ENCODE measurements at places on chromosomes 3 and 15. TPM values are rescaled to one million over a fixed set of nuclear protein-coding genes. Genes with fewer than 3 reads are reported as not detected.

- DNase-seq = no peak
Observed at GRCh38 chr3:63578858-63579257, 73.6 kb upstream of the SNTN start.

DNA sequence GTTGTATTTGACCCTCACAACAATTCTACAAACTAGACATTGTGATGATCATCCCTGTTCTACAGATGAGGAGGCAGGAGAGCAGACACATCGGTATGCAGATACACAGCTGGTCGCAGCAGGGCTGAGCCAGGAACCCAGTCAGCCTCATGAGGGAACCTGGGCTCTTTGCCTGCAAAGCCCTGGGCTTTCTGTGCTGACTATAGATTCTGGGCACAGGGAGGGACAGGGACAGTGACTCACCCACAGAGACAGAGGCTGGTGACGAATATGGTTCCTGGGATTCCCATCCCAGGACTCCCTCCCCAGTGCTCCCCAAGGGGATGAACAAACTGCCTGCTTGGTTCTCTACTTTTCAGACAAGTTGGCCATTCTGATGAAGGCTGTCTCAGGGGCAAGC, 3.8 kb upstream of the CAMP start:
- DNase-seq = no peak

- no peak for DNase-seq
Observed at GRCh38 chr3:42367903-42368302, 42.5 kb downstream of the LYZL4 start.

GRCh38 chr3:113243846-113244245, 32.5 kb downstream of the BOC start:
- DNase-seq = no peak

DNA sequence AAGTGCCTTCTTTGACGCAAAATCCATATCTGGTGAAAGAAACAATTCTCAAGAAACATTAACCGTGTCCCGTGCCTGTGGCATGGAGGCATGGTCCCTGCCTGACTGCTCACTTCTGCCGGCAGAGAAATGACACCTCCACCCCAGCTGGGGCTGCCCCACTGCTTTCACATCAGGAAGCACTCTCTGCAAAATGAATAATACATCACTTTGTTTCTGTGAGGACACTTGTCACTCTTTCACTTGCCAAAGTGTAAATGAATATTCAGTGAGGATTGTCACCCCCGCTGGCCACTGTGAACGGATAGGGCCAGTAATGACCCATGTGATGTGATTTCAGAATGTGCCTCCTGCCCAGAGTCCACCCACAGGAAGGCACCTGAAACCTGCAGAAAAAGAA, 31.1 kb upstream of the SLC24A5 start:
- DNase-seq = no peak

RTP4 gene
- 0.11 TPM for total RNA-seq

GRIP2 gene
- total RNA-seq = 6.6 TPM
